Stimulated activated CD8-positive, alpha-beta memory T cell treated with anti-CD3 and anti-CD28 coated beads, Interleukin-7, amount 100 ng/mL, for 1 hour (primary cell): ENCODE measurements at places on chromosomes 12 and 14.

DNA sequence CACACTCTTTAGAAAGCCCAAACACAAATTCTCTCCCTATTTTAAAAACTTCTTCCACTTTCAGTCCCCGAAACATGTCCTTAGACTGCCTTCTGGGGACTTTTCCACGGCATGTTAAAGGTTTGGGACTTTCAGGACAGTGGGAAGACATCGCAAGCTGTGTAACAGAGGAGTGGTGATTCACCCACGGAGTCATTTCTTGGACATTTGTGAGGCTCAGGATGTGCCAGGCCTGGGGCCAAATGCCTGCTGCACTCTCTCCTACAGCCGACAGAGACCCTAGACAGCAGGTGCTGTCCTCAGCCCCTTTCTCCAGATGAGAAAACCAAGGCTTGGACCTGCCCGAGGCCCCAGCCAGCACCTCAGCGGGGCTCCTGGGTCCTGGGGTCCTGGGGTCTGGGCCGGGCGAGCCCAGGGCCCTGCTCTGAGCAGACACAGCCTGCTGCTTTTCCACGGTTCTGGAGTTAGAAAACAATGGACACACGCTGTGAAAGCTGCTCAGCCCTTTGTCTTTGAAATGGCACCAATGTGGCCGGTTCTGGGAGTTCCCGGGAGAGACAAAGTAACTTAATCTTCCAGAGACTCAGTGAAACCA lies 370.2 kb upstream of the SFSWAP start:
- DNase-seq = no peak

DNA sequence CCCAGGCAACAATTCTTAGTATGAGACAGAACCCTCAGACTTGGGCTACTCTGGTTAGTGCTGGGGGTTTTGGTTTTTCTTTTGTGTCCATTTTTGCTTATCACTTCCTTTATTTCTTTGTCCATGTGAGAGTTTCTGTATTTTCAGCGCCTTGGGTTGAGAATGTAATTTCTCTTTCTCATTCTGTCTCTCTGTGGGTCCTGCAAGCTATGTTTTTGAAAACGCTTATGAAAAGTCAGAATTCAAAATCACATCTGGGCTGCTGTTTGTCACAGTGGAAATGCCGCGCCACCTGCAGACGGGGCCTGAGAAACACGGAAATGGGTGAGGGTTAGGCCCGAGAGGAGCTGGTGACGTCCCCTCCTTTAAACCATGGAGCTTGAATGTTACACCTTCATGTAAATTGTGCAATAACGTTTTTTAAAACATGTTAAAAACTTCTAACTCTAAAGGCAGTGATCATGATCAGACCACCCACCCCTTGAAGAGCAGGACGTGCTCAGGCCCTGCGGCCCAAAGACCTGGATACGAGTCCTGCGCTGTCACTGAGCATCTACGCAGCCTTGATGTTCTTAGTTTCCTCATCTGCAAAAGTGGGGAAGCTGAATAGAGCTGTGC lies 26.1 kb downstream of the JDP2 start:
- no peak for DNase-seq

GRCh38 chr14:38944691-38945090 lies 158.3 kb downstream of the SEC23A start:
- DNase-seq = no peak

GRCh38 chr14:105384605-105385321 lies 13.6 kb upstream of the TEX22 start:
- DNase-seq = no peak

GRCh38 chr14:95483309-95484165 lies 32.9 kb downstream of the SYNE3 start:
- DNase-seq = no peak

GRCh38 chr14:96508900-96509299 lies 6.7 kb downstream of the PAPOLA start:
- no peak for DNase-seq

GRCh38 chr14:65580973-65581372 lies 168.4 kb downstream of the FUT8 start:
- no peak for DNase-seq
